ENCODE measurements at places on chromosomes 2 and 18.

GRCh38 chr2:64622443-64623241, 31.1 kb downstream of the SERTAD2 start:
- no peak for DNase-seq

- DNase-seq: no peak
Measured at GRCh38 chr2:232781765-232782164, 5.4 kb upstream of the KCNJ13 start.

DNA sequence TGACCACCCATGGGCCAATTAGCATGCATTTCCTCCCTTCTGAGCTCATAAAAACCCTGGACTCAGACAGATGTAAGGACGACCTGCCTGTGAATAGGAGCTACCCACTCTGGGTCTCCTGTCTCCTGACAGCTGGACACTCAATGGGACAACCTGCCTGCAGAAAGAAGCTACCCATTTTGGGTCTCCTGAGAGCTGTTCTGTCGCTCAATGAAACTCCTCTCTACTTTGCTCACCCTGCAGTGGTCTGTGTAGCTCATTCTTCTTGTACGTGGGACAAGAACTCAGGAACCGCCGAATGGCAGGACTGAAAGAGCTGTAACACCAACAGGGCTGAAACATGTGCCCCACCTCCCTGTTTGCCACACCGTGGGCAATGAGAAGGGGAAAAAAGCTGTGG, 60.3 kb upstream of the DYNC1I2 start:
- DNase-seq: no peak

DNA sequence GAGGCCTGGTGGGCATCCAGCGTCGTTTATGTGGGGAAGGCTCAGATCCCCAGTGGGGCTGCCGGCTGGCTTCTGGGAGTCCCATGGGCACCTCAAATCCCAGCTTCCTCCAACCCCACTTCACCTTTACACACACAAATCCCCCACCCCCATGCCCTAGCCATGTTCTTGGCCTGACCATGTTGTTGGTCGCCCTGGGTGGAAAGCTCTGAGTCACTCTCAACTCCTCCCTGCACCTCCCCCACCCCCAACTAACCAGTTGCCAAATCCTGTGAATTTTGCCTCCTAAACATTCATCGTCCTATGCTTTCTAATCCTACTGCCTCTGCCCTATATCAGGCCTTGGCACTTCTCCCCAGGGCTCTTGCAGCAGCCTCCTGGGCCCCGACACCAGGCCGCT, 6.4 kb downstream of the TNS1 start:
- no peak for DNase-seq

DNA sequence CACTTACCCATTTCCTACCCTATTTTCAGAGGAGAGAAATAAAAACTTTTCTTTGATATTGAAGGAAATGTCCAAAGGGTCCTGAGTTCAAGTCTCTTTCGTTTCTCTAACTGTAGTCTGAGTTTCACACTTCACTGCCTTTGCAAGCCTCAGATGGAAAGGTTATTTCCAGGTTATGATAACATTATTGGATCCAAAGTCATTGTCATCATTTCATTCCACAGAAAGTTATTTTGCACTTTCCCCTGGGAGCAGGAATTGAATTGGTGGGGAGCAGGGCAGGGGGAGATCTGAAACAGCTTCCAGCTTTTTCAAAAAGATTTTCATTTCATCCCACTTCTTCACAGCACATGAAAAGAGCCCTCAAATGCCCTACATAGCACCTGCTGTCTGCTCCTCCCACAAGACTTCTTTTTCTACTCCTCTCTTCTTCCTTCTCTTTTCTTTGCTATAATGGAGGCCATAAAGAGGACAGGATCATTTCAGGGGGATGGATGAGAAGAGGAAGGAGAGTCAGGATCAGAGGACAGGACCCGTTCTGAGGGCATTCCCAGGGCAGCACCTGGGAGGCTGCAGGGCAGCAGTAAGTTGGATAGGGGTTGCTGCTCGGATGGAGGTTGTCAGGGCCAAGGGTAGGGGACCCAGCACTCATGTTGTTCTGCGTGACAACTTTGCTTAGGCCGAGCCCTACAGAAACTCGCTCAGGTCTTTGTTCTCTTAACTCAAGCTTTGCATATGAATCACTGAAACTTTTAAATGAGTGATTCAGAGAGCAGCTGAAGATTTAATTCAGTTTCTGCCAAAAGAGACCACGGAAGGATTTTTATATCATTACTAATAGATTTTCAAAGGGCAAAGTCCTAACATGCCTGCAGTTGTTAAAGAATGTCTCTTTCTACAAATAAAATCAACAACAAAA, 11.4 kb upstream of the GALNT5 start:
- no peak for DNase-seq

DNA sequence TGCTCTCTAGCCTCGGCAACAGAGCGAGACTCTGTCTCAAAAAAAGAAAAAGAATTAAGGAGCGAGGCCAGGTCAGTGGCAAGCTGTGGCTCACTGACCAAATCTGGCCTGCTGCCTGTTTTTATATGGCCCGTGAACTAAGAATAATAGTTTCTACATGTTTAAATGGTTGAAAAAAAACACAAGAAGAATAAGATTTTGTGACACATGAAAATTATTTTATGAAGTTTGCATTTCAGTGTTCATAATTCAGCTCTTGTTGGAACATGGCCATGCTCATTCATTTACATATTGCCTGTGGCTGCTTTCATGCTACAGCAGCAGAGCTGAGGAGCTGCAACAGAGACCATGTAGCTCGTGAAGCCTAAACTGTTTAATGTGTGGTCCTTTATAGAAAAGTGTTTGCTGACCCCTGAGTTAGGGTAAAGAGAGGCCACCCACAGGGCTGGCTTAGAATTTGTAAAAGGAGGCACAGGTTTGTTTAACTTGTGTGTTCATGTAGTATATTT, 59.5 kb downstream of the MFSD6 start:
- DNase-seq: no peak

- DNase-seq: no peak
Measured at GRCh38 chr2:156472686-156473085, 36.5 kb downstream of the GPD2 start.

DNA sequence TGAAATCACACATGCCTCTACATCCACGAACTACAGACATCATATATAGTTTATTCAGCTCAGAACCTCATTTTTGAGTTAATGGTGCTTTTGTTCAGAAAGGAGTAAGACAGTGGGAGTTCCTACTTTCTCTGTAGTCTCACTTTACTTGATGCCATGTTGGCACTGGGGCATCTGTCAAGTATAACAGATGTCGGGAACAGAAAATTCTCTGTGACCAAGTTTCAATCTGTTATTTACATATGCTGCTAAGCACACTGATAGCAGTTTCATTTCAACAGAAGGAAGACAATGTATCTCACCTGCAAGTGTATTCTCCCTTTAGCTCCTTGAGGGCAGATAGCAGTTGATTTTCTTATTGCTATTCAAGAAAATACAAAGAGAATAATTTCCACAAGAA, 774.1 kb downstream of the METTL4 start:
- no peak for DNase-seq

- DNase-seq: no peak
Measured at GRCh38 chr2:56287508-56287907, 103.7 kb downstream of the CCDC85A start.

- DNase-seq: no peak
Measured at GRCh38 chr18:48613589-48614404, 75.0 kb downstream of the CTIF start.

GRCh38 chr2:227450926-227451654, 20.9 kb upstream of the AGFG1 start:
- DNase-seq: no peak

DNA sequence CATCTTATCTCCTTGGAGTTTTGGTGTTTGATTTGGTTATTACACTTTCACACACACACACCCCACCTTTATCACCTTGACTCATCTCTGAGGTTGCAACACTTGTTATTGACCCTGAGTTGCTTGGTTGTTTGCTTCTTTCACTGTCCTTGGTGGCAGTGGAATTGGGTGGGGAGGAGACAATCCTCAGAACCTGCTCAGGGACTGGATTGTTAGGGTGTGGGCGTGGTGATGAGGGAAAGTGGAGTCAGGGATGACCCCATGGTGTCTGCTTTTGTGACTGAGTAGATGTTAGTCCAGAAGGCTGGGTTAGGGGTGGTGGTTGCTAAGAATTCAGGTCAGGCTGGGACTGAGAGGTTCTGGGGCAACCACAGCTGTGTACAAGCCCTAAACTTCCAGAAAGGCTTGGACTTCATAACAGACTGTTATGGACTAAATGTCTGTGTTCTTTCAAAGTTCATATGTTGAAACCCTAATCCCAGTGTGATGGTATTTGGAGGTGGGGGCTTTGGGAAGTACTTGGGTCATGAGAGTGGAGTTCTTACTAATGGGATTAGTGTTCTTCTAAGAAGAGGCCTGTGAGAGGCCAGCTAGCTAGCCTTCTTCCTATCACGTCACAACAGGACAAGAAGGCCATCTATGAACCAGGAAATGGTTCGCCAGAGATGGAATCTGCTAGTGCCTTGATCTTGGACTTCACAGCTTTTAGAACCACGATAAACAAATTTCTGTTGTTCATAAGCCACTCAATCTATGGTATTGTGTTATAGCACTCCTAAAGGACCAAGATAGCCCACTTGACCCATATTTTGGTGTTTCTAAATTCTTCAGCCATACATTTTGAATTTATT, 3.4 kb upstream of the DIS3L2 start:
- DNase-seq: no peak

- no peak for DNase-seq
Measured at GRCh38 chr2:187429989-187430388, 18.1 kb downstream of the CALCRL start.

DNA sequence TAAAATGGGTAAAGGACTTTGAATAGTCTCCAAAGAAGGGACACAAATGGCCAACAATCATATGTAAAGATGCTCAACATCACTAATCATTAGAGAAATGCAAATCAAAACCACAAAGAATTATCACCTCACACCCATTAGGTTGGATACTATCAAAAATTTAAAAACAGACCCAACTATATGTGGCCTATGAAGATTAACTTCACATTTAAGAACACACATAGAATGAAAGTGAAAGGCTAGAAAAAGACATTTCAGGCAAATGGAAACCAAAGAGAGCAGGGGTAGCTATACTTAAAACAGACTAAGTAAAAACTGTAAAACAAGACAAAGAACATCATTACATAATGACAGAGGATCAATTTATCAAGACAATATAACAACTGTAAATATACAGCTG, 53.5 kb upstream of the ASPRV1 start:
- no peak for DNase-seq

DNA sequence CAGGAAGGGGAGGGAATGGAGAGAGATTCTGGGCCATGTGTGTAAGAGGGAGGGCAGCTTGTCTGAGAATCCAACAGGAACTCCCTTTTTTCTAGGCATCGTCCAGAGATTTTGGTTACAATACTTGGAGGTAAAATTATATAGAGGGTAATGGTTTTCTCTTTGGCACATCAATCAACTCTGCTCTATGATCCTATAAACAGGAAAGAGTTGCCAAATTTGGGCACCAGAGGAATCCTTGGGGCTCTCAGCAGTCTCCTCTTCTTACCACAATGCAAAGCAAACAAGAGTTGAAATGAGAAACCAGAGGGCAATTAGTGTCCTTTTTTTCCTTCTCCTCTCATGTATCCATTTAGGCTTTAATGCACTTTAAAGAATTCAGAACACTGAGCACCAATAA, 243.4 kb downstream of the SLC8A1 start:
- DNase-seq: no peak

GRCh38 chr2:44770221-44771195, 171.0 kb upstream of the SIX3 start:
- DNase-seq: no peak

DNA sequence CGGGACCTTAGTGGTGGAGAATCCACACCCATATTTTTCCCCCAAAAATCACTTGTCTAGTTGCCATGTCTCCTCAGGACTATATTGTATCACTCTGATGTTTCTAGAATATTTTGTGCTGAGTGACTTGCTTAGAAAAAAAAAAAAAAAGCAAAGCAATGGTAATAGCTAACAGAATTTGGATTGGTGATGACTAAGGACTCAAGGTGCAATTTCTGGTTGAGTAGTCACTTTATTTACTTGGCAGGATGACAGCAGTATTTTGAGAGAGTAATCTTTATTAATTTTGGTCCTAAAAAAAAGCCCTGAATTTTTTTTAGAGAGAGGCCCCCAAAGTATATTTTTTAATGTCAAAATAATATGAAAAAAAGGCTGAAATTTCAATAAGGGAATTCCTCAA, 32.8 kb upstream of the MYO3B start:
- no peak for DNase-seq

- DNase-seq: no peak
Measured at GRCh38 chr18:10022365-10022764, 108.5 kb downstream of the VAPA start.

- DNase-seq: no peak
Measured at GRCh38 chr2:158723921-158724802, 71.0 kb upstream of the DAPL1 start.

DNA sequence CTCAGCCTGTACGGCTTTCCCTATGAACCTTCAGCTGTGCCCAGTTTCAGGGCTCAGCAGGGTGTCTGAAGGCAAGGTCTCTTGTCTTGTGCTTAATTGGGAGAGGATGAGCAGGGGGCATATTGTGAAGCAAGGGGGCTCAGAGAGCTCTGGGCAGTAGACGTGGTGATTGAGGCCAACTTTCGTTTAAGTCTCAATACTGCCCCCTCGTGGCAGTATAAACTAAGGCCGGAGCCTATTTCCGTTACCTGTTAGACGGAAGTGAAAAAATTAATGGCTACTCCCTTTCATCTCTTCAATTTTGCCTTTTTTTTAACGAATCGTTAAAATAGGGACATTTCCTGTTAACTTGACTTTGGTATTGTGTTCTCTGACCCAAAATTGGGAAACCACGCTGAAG, 193.4 kb downstream of the TDRD15 start:
- DNase-seq: no peak

GRCh38 chr2:144890828-144891227, 370.9 kb upstream of the ZEB2 start:
- DNase-seq: no peak

- DNase-seq: no peak
Measured at GRCh38 chr2:199015072-199015471, 442.7 kb downstream of the SATB2 start.

DNA sequence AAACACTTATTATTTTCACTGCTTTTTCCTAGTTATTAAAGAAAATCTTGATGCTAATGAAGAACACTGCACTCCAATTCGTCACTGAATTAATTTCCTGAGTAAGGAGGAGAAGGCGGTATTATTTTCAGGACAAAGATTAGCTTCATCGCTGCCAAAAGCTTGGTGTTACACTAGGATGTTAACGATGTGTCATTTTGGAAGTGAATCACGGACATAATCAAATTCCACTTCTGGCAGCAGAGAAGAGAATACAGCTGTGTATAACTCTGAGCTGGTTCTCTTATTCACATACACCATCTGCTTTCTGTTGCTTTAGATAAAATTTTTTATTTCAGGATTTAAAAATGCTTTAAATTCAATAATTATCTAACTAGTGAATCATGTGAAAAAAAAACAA, 74.1 kb downstream of the SCG2 start:
- DNase-seq: no peak

- DNase-seq: no peak
Measured at GRCh38 chr2:228839421-228839876, 431.6 kb downstream of the PID1 start.

GRCh38 chr18:27685807-27686412, 491.0 kb downstream of the CDH2 start:
- DNase-seq: no peak
